ENCODE measurements at places on chromosomes 3 and 15.
A peak's percentile ranks its signal among the peaks of the same experiment; 100 is the strongest.

- DNase-seq: no peak
These were observed 267.3 kb downstream of the FHIT start for GRCh38 chr3:60983906-60984305.

DNA sequence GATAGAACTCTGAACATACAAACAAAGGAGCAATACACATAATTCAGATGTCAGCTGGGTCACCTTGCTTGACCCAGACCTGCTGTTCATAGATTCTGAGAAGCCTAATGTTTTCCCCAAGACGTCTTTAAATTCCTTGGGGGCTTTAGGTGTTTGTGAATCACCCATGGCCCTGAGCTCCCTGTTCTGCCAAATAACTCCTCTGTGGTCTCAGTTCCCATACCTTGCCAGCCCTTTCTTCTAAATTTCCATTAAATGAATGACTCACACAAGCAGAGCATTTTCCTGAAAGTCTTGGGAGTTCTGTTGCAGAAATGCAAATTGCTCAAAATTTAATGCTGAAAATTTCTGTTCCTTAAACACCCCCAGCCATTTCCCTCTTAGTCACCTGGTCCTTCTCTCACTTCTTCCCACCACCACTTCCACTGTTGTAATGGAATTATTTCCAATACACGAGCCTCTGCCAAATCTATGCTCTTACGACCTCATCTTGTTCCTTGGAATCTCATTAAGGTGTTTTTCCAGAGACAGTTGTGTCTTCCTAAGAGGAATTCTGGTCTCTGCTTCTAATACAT lies 33.4 kb upstream of the PSMD6 start:
- DNase-seq: no peak

GRCh38 chr3:155741603-155742002 lies 3.3 kb downstream of the PLCH1 start:
- DNase-seq: no peak

GRCh38 chr3:53807117-53807810 lies 39.0 kb downstream of the CHDH start:
- no peak for DNase-seq

DNA sequence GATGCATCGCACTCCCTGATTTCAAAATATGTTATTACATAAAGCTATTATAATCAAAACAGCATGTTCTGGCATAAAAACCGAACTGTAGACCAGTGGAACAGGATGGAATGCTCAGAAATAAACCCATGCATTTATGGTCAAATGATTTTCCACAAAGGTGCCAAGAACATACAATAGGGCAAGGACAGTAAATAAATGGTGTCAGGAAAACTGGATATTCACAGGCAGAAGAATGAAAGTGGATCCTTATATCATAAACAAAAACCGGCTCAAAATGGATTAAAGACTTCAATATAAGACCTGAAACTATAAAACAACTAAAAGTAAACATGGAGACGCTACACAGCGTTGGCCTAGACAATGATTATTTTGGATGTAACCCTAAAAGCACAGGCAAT lies 22.6 kb downstream of the USP50 start:
- no peak for DNase-seq

- no peak for DNase-seq
These were observed 358.5 kb downstream of the ZNF385D start for GRCh38 chr3:21392526-21392925.

DNA sequence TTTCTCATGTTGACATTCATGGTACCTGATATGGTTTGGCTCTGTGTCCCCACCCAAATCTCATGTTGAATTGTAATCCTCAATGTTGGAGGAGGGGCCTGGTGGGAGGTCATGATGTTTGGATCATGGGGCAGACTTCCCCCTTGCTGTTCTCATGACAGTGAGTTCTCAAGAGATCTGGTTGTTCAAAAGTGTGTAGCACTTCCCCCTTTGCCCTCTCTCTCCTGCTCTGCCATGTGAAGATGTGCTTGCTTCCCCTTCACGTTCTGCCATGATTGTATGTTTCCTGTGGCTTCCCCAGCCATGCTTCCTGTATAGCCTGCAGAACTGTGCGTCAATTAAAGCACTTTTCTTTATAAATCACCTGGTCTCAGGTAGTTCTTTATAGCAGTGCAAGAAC lies 3.3 kb upstream of the UBL7 start:
- no peak for DNase-seq

DNA sequence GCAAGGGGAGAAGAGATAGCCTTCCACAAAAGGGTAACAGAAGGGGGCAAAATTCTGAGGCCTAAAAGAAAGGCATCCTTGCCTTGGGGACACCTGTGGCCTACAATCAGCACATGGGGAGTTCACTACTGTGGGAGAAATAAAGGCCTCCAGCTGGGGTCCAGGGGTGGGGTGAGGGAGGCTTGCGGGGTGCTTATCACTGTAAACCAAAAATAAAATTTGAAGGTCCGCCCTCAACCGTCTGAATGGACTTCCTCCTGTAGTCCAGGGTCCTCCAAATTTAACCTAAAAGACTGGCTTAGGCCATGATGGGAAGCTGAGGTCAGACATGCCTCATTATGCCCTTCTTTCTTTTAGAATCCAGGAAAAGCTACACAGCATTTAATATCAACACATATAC lies 2.1 kb upstream of the POLR2M start:
- DNase-seq: no peak

DNA sequence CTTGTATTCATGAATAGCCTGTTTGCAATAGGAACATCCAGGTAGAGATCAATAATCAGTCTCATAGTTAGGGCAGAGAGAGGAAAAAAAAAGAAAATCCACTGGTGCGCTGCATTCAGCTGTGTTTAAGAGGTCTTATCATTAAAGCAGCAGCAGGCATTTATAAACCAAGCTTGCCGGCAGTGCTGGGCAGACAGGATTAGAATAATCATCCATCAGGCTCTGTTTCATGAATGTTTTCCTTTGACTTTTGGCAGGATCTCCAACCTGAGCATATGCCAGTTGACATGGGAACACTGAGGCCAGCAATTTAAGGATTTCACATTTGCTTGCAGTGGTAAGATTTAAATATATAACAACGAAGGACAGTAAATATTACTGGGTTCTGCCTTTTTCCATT lies 305.2 kb upstream of the SEMA6D start:
- DNase-seq: no peak

DNA sequence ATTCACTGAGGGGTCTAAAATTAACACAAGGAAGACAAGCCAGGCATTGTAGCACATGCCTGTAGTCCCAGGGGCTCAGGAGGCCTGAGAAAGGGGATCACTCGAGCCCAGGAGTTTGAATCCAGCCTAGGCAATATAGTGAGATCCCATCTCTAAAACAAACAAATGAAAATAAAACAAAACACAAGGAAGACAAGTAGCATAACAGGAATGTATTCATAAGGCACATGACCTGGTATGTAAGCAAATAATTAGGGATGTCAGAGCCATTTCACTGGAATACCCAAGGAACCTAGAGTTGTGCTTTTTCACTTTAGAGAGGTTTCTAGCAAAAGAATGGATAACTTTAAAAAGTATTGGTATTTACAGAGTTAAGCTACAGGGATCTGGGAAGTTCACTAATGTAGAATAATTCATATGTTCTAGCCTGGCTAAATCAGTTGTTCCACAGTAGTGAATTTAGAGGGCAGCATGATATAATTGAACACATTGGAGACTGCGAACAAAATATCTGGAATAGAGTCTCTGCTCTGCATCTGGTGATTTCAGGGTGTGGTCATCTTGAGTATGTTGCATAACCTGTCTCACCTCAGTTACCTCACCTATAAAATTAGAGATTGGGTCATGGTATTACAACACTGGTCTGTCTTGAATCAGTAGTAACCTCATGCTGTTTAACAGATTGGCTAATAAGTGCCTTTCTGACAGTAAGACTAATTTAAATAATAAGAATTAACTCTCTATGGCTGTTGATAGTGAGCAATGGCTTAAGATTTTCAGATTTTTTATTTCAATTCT lies 9.3 kb downstream of the GRAMD1C start:
- DNase-seq: no peak

DNA sequence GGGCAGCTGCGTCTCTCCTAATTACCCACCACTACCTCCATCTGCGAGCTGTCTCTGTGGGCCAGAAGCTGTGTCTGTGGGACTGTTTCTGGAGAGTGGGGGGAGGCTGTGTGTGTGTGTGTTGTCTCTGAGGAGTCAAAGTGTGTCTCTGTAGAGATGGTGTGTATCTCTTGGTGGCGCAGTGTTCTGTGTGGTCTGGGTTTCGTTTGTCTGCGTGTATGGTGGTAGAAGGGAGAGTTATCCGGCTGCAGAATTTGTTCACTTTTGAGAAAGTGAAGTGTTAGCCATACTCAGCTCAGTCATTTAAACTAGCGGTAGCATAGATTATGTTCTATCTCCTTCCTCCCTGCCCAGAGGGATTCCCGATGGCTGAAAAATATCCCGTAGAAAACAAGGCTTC lies 2.2 kb downstream of the MYRIP start:
- no peak for DNase-seq

- DNase-seq: no peak
These were observed 333.0 kb upstream of the SATB1 start for GRCh38 chr3:18758047-18758704.

GRCh38 chr3:129441215-129441614 lies 1.2 kb downstream of the IFT122 start:
- no peak for DNase-seq

- no peak for DNase-seq
These were observed 290.9 kb downstream of the LSAMP start for GRCh38 chr3:116154389-116154788.

GRCh38 chr3:36135863-36136262 lies 244.4 kb upstream of the STAC start:
- no peak for DNase-seq

GRCh38 chr3:37694284-37694675 lies 167.4 kb upstream of the CTDSPL start:
- no peak for DNase-seq

DNA sequence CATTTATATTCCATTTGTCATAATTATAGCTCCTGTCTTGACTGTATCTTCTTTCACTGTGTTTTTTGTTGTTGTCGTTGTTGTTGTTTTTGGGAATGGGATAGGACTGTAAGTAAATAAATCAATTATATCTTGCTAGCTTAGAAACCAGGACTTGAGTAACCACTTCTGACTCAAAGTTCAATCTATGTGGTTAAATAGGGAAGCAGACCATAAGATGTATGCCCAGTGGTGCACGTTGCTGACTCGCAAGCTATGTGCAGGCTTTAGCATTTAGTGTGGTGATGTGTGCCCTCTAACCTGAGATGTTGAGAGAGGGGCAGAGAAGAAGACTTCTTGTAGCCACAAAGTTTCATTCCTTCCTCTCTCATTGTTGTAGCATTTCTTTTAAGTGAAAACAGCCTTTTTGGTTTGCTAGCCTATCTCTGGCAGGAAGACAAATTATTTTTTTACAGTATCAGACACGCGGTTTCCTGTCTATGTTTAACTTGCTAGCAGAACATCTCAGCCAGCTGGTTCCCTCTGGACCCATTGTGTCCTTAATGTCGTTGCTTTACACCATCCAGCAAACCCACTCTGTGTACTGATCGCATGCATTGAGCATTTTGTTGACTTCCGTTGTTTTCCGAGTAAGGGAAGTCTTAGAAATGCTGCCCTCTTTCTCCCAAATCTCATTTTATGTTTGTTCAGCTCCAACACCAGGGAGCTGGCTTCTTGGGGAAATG lies 52.1 kb downstream of the TGFBR2 start:
- DNase-seq: peak; percentile 76

DNA sequence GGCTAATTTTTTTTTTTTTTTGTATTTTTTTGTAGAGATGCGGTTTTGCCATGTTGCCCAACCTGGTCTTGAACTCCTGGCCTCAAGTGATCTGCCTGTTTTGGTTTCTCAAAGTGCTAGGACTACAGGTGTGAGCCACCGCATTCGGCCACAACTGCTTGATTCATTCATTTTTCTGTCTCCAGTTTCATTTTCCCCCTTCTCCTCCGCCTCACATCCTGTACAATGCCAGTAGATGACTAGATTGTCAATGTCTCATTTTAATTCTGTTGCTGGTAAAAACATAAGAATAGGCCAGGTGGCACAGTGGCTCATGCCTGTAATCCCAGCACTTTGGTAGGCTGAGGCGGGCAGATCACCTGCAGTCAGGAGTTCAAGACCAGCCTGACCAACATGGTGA lies 12.0 kb upstream of the ZNF592 start:
- DNase-seq: peak; percentile 82

- DNase-seq: no peak
These were observed 4.4 kb downstream of the PRSS50 start for GRCh38 chr3:46713050-46713897.

GRCh38 chr3:59553076-59553475 lies 503.3 kb upstream of the CFAP20DC start:
- no peak for DNase-seq

- DNase-seq: no peak
These were observed 243.6 kb downstream of the ZIC1 start for GRCh38 chr3:147652651-147653366.

DNA sequence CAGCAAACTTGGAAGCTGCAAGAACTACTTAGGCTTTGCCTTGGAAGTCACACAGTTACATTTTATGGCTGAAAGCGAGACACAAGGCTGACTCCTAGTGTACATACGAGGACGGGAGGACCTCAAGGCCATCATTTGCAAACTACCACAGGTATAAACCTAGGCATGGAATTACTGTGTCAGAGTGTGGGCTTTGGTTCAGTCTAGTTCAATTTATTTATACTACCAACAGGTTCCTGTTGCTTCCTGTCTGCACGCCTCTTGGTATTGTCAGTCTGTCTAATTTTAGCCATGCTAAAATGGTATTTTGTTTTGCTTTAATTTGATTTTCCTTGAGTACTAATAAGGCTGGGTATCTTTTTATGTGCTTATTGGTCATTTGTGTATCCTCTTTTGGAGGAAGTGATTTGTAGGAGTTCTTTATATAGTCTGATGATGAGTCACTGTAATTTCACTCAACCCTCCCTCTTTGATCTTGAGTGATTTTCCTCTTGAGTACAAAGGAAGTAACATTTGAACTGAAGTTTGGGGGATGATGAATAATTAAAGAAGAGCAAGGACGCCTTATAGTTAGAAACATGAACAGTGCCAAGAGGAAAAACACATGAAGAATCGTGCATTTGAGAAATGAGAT lies 8.2 kb downstream of the ANKRD34C start:
- no peak for DNase-seq

- DNase-seq: no peak
These were observed 49.1 kb downstream of the OXNAD1 start for GRCh38 chr3:16313886-16314645.

- DNase-seq: no peak
These were observed 158.7 kb upstream of the NANOGP8 start for GRCh38 chr15:35243758-35244157.

DNA sequence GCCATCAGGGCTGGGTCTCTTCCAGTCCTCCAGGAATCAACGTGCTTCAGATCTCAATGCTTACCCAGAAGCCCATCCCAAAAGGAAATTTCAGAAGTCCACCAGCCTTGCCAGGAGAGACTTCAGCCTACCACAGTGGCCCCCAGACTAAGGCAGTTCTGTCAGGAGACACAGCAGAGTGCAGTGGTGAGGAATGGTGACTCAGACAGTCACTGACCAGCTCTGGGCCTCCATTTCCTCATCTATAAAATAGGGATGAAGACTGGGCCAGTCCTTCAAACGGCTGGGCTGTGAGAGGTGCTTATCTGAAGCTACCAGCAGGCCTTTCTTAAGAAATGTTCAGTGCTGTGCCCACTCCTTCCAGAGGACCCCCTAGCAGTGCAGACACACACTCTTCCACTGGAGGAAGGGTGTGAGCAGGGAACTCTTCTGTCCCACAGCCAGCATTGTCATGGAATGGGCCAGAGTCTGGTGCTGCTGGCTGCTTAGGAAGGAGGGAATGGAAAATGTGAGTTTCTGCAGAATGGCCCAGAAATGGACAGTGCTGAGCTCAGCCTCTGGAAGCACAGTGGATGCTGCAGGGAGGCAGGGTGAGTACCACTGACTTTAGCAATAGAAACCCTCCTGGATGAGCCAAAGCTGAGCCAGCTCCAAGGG lies 41.6 kb upstream of the DUSP7 start:
- DNase-seq: no peak

Data from stimulated activated CD4-positive, alpha-beta T cell treated with anti-CD3 and anti-CD28 coated beads, Interleukin-1b, Interleukin-23, amount 100 ng/mL, for 48 hours (primary cell).